Thymus (tissue), 14 donors: ENCODE measurements at places on chromosomes 6 and 20. TPM values are rescaled to one million over a fixed set of nuclear protein-coding genes. Genes with fewer than 3 reads are reported as not detected.

GRCh38 chr6:44062771-44063560 lies 64.3 kb downstream of the MRPL14 start:
- no peak for DNase-seq
- no peaks in the 10 kb centered on the region for H3K27me3 ChIP-seq
- no peak overlapping the region for H3K27ac ChIP-seq
- no peaks in the 10 kb centered on the region for H3K36me3 ChIP-seq
- H3K4me3 ChIP-seq: no peak overlapping the region

GRCh38 chr6:162833776-162834175 lies 106.0 kb downstream of the PACRG start:
- H3K27me3 ChIP-seq: no peaks in the 10 kb centered on the region
- H3K36me3 ChIP-seq: no peaks in the 10 kb centered on the region
- no peaks in the 10 kb centered on the region for H3K4me1 ChIP-seq
- no peak overlapping the region for H3K27ac ChIP-seq
- DNase-seq: no peak

- no peak within 1 kb of the TSS for H3K27ac ChIP-seq
- H3K4me3 ChIP-seq: no peak within 1 kb of the TSS
- H3K36me3 ChIP-seq: no peaks in the 10 kb centered on the region
- peaks cover 3% of the 10 kb centered on the region for H3K27me3 ChIP-seq
- DNase-seq: no peak
- no peaks in the 10 kb centered on the region for H3K4me1 ChIP-seq
These were observed at the start of gene TRIM15 for GRCh38 chr6:30163090-30163917. TRIM15 (plus strand) TSS chr6:30163546; CDS start chr6:30163685, 139 bp downstream.

DNA sequence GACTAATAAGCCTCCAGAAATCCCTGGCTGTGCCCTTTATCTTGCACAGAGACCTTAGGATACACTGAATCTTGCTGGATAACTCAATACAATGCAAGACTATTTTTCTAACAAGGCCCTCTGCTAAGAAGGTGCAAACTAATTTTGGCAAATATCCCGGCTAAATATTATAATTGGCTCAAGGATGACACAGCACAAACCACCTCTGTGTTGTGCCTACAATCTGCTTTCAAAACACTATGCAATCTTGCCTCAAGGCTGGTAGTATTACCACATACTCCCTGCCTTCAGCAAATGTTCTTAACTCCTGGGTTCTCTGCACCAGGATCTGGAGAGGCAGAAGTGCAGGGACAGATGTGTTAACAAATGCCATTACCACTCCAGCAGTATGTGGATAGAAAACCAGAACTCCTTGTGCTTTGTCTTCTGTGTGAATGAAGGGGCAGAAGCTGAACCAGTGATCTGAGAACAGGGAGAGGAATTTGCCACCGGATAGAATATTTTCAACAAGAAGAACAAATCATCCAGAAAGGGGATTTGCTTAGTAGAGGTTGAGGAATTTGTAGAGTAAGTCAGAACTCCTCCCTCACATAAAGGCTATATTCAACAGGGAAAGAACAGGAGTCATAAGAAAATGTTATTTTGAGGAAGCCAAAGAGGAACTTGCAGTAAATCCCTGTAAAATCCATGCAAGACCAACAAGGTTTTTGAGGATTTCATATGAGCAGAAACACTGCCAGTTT lies 74.1 kb upstream of the SLC4A11 start:
- no peak for DNase-seq
- H3K27me3 ChIP-seq: no peaks in the 10 kb centered on the region
- no peak overlapping the region for H3K27ac ChIP-seq
- H3K4me1 ChIP-seq: no peaks in the 10 kb centered on the region
- no peak overlapping the region for H3K4me3 ChIP-seq

DNA sequence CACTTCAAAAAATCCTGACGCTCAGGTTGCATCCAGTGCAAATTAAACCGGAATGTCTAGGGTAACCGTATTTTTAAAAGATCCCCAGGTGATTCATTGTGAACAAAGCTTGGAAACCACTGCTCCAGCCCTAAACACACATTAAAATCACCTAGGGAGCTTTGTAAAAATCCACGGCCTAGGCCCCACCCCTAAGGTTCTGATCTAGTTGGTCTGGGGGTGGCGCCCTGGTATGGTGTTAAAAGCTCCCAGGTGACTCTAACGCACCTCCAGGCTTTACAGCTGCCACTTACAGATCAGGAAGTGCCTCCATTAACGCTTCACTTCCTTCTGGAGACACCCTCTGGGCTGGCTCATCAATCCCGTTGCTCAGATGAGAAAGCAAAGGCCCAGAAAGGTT lies 92.2 kb downstream of the GRM4 start:
- no peak for DNase-seq
- H3K27me3 ChIP-seq: no peaks in the 10 kb centered on the region
- no peak overlapping the region for H3K4me3 ChIP-seq
- H3K36me3 ChIP-seq: no peaks in the 10 kb centered on the region
- H3K27ac ChIP-seq: no peak overlapping the region
- H3K4me1 ChIP-seq: no peaks in the 10 kb centered on the region

DNA sequence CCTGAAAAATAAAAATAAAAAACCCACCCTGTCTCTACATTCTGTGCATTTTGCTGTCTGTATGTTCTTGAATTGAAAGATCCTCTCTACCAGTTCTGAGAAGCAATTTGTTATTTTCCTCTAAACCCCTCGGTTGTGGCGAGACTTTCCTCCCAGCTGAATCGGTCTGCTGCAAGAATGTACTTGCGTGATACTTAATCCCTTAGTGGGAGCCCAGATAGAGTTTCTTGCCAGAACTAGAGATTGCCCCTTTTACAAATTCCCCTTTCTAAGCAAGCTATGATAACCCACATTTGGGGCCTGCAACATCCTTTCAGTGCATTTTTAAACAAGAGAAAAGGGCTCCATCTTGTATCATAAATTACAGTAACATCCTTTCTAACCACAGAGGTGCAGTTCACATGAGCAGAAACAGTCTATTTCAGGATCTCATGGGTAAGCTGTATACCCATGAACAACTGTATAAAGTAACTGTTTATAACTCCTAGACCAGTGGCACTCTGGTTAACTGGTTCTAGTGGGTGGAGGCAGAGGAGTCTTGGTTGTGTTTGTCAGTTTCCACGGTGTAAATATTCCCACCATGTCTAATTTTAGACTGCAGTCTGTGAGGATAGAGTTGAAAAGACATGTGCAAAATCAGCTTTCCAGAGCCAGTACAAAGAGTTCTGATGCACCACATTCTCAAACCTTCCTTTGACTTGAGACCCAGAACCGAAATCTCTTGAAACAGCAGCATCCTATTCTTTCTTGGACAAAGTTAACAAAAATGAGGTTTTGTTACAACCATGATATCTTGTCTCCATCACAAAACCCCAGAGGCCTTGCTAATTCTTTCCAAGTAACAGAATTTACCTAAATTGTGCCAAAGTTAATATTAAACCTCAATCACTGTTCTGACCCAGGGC lies 113.1 kb upstream of the ZNF217 start:
- no peaks in the 10 kb centered on the region for H3K27me3 ChIP-seq
- H3K36me3 ChIP-seq: no peaks in the 10 kb centered on the region
- no peak overlapping the region for H3K4me3 ChIP-seq
- no peak for DNase-seq

- no peak overlapping the region for H3K27ac ChIP-seq
- H3K36me3 ChIP-seq: no peaks in the 10 kb centered on the region
- no peaks in the 10 kb centered on the region for H3K27me3 ChIP-seq
These were observed 51.9 kb downstream of the GCLC start for GRCh38 chr6:53492860-53493634.

DNA sequence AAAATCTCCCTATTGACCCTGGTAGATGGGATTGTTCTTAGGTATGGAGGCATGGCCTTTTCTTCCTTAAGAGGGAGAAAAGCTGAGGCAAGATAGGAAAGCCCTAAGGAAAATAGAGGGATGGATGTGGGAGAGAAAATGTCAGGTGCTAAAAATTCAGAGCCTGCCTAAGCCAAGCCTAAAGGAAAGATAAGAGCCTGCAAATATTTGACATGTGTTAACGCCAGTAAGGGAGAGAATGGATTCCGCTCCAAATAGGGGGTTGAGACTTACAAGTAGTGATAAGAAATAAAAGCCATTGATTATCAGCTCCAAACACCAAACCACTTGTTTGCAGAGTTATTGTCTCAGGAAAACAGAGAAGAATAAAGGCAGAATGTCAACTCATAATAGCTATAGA lies 533.6 kb downstream of the PTPRT start:
- no peaks in the 10 kb centered on the region for H3K36me3 ChIP-seq
- DNase-seq: no peak
- no peaks in the 10 kb centered on the region for H3K27me3 ChIP-seq
- no peaks in the 10 kb centered on the region for H3K4me1 ChIP-seq
- H3K27ac ChIP-seq: no peak overlapping the region

GRCh38 chr20:19652591-19653026 lies 105.4 kb upstream of the RIN2 start:
- no peak overlapping the region for H3K4me3 ChIP-seq
- H3K36me3 ChIP-seq: no peaks in the 10 kb centered on the region
- DNase-seq: no peak
- H3K27me3 ChIP-seq: no peaks in the 10 kb centered on the region
- no peaks in the 10 kb centered on the region for H3K4me1 ChIP-seq

- no peaks in the 10 kb centered on the region for H3K4me1 ChIP-seq
- no peaks in the 10 kb centered on the region for H3K27me3 ChIP-seq
- no peak overlapping the region for H3K4me3 ChIP-seq
These were observed 206.8 kb upstream of the ARG1 start for GRCh38 chr6:131366223-131366622.

DNA sequence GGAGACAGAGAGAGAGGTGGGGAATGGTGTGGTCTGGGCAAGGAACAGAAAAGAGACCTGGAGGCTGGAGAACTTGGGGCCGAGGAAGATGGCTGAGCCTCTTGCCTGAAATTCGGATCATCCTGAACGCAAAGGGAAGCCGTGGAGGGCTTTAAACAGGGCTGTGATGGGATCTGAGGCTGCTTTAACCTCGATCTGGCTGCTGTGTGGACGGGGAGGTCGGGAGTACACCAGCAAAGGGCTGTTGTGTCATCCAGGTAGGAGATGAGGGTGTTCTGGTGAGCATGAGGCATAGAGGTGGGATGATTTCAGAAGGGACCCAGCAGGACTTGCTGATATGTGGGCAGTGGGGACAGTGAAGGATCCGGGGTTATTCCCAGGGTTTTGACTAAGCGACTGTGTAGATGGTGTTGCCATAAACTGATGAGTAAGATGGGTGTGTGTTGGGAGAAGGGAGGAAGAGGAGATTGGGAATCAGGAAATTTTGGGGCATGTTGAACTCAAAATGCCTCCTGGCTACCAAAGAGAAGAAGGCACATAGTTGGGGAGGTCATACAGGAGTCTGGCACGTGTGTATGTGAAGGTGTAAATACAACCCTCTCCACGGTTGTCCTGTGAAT lies 158.5 kb downstream of the NFATC2 start:
- H3K27ac ChIP-seq: no peak overlapping the region
- no peak for DNase-seq
- H3K4me1 ChIP-seq: peaks cover 5% of the 10 kb centered on the region
- H3K4me3 ChIP-seq: no peak overlapping the region
- no peaks in the 10 kb centered on the region for H3K36me3 ChIP-seq

- H3K36me3 ChIP-seq: no peaks in the 10 kb centered on the region
- no peak overlapping the region for H3K4me3 ChIP-seq
- H3K4me1 ChIP-seq: peaks cover 8% of the 10 kb centered on the region
- H3K27me3 ChIP-seq: no peaks in the 10 kb centered on the region
- peak; percentile 48 for DNase-seq
- no peak overlapping the region for H3K27ac ChIP-seq
These were observed 59.8 kb upstream of the DEK start for GRCh38 chr6:18323935-18324705.

- H3K36me3 ChIP-seq: no peaks in the 10 kb centered on the region
- H3K4me1 ChIP-seq: peaks cover 57% of the 10 kb centered on the region
- H3K27ac ChIP-seq: peak overlapping the region; percentile 84
- H3K4me3 ChIP-seq: peak overlapping the region; percentile 19
- H3K27me3 ChIP-seq: no peaks in the 10 kb centered on the region
These were observed 50.8 kb upstream of the FAM83D start for GRCh38 chr20:38875175-38875993.

DNA sequence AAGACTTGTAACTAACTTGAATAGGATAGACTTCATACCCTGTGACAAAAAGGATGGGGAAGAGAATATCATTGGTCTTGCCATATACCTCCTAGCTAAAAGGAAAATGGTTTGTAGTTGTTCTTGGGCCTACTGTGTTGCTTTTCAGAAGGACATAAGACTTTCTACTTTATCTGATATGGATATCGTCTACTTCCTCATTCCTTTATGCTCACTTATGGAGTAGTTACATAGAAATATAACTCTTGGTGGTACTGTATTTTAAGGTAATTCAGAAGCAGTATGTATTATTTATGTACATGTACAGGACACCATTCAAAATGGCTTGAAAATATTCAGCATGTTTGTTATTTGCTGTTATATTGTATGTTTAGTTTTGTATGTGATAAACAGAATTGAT lies 8.0 kb downstream of the FAM217B start:
- no peaks in the 10 kb centered on the region for H3K27me3 ChIP-seq
- no peaks in the 10 kb centered on the region for H3K4me1 ChIP-seq
- peaks cover 15% of the 10 kb centered on the region for H3K36me3 ChIP-seq
- no peak for DNase-seq
- no peak overlapping the region for H3K27ac ChIP-seq

DNA sequence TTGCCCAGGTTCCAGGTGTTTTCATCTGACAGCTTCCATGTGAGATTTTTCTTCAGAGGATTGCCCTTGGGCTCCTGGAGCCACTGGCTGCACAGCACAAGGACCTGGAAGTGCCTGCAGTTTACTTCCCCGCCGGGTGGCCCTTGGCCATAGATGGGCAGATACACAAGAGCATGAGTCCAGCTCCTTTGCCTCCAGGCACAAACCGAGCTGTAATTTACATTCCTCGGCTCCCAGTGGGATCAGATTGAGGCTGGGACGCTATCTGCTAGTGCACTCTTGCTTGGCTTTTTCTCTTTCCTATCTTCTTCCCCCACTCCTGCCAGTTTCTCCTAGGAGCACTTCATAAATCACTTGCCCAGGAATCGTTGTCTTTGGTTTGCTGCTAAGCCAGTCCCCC lies 85.4 kb upstream of the RALY start:
- DNase-seq: no peak
- H3K27me3 ChIP-seq: no peaks in the 10 kb centered on the region
- no peak overlapping the region for H3K27ac ChIP-seq
- no peaks in the 10 kb centered on the region for H3K4me1 ChIP-seq
- H3K36me3 ChIP-seq: no peaks in the 10 kb centered on the region
- H3K4me3 ChIP-seq: no peak overlapping the region

The TRIM40 gene
- 0.09 TPM for total RNA-seq

The NCOA7 gene
- total RNA-seq: 8.4 TPM

The PI3 gene
- 6.5 TPM for total RNA-seq

The ZNF311 gene
- 0.76 TPM for total RNA-seq

The PGC gene
- 0.28 TPM for total RNA-seq

The TINAG gene
- not detected for total RNA-seq

The RIPPLY2 gene
- total RNA-seq: 0.28 TPM

The HLA-DRB1 gene
- total RNA-seq: 501 TPM
